ENCODE measurements at places on chromosomes 5 and 9. TPM values are rescaled to one million over a fixed set of nuclear protein-coding genes. Genes with fewer than 3 reads are reported as not detected.

GRCh38 chr9:78430387-78430786 lies 133.5 kb downstream of the PSAT1 start:
- H3K4me3 ChIP-seq = no peak overlapping the region
- no peaks in the 10 kb centered on the region for H3K4me1 ChIP-seq
- no peak overlapping the region for H3K27ac ChIP-seq

DNA sequence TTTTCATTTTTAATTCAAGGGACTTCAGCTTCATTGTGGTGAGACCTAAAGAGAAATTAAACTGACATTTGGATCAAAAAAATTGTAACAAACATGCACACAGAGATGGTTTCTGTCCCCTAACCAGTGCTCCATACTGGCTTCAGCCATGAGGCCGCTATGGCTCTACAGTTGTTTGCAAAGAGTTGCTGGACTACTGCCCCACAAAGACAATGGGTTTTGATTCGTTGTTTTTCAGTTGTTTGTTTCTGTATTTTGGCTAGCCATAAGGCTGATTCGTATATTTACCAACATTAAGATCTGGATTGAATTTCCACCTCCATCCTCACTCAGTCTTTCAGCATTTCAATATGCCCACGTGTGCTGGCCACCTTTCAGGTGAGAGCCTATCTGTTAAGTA lies 163.7 kb upstream of the KIF2A start:
- no peak overlapping the region for H3K27ac ChIP-seq
- no peak for DNase-seq
- H3K27me3 ChIP-seq = no peaks in the 10 kb centered on the region
- H3K4me3 ChIP-seq = no peak overlapping the region
- H3K4me1 ChIP-seq = no peaks in the 10 kb centered on the region
- no peaks in the 10 kb centered on the region for H3K36me3 ChIP-seq

- no peak overlapping the region for H3K4me3 ChIP-seq
- H3K4me1 ChIP-seq = peaks cover 27% of the 10 kb centered on the region
- H3K27ac ChIP-seq = peak overlapping the region; percentile 94
- no peak for DNase-seq
- no peaks in the 10 kb centered on the region for H3K27me3 ChIP-seq
Observed at GRCh38 chr9:113152699-113153098, 1.9 kb downstream of the SLC31A2 start.

DNA sequence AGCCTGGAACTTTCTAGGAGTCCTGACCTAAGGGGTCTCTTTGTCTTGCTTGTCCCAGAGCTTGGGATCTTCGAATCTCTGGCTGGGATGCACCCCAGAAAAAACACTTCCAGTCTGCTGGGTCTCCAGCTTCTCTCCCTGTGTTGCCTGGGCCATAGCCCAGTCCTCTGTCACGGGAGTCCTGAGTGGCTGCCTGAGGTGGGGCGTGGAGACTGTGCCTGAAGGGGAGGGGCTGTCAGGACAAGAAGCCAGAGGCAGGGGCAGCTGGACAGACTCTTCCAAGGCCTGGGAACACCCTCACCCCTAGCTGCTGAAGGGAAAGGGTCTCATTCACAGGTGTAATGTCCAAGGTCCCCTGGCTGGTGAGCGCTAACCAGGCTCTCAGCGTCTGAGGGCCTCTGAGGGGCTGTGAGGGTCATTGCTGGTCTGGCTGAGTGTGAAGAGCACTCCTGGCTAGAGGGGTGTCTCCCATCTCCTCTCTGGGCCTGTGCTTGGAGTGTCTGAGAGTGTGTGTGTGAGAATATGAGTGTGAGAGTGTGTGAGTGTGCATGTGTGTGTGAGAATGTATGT lies 20.4 kb upstream of the COL27A1 start:
- peaks cover 4% of the 10 kb centered on the region for H3K4me1 ChIP-seq
- DNase-seq = no peak
- no peak overlapping the region for H3K27ac ChIP-seq

- no peaks in the 10 kb centered on the region for H3K27me3 ChIP-seq
- H3K4me3 ChIP-seq = no peak overlapping the region
- H3K36me3 ChIP-seq = no peaks in the 10 kb centered on the region
- no peak overlapping the region for H3K27ac ChIP-seq
- H3K4me1 ChIP-seq = peaks cover 19% of the 10 kb centered on the region
Observed at GRCh38 chr9:89803403-89803802, 198.6 kb downstream of the GADD45G start.

DNA sequence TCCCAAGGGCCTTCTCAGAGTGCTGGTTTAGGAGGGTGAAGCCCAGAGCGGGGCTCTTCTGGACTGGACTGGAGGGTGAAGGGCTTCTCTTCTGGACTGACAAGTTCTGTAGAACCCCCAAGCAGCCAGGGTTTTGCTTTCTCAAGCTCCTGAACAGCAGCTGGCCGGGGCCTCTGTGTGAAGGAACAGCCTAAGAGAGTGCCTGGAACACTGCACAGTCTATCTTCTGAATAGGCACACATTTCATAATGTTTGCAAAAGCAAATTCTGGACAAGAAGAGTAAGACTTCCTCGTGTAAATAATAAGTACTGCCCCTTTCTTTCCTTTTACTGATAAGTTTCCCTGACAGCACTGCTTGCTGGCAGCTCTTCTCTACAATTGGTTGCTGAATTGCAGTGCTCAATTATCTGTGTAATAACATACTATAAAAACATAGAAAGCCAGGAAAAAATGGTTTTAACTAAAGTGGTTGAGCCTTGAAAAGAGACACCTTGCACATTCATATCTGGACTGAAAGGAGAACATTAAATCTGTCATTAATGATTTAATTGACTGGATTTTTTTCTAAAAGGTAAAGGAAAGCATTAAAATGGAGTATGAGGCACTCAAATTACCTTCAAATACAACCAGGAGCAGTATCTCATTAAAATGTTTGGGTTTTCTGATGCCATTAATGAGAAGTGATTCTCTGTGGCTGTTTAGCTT lies 20.5 kb downstream of the MAST4 start:
- DNase-seq = peak; percentile 26
- no peak overlapping the region for H3K27ac ChIP-seq
- H3K4me3 ChIP-seq = no peak overlapping the region
- H3K36me3 ChIP-seq = no peaks in the 10 kb centered on the region
- H3K27me3 ChIP-seq = no peaks in the 10 kb centered on the region
- no peaks in the 10 kb centered on the region for H3K4me1 ChIP-seq

- H3K36me3 ChIP-seq = no peaks in the 10 kb centered on the region
- H3K27ac ChIP-seq = no peak overlapping the region
- no peak overlapping the region for H3K4me3 ChIP-seq
- DNase-seq = no peak
- no peaks in the 10 kb centered on the region for H3K4me1 ChIP-seq
Observed at GRCh38 chr9:74293479-74293878, 203.7 kb upstream of the RORB start.

- H3K27me3 ChIP-seq = no peaks in the 10 kb centered on the region
- peak; percentile 34 for DNase-seq
- H3K4me3 ChIP-seq = no peak overlapping the region
- H3K4me1 ChIP-seq = no peaks in the 10 kb centered on the region
Observed at GRCh38 chr9:137918331-137919094, 40.9 kb downstream of the CACNA1B start.

DNA sequence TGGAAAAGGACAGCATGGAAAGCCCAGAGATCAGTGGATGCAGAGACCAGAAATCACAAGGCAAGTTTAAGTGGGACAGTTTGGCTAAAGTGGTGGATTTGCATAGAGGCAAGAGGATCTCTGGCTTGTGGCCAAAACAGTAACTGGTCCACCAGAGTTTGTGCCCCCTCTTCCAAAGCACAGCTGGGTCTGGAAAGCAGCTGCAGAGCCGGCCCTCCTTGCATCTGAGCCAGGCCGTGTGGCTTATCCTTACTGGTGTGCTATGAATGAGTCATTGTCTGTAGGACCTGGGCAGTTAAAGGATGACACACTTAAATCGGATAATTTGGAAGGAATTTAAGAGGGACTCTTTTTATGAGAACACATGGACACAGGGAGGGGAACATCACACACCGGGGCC lies 146.6 kb downstream of the PIP5K1B start:
- no peak overlapping the region for H3K4me3 ChIP-seq
- H3K36me3 ChIP-seq = no peaks in the 10 kb centered on the region
- no peaks in the 10 kb centered on the region for H3K4me1 ChIP-seq

RGS14 gene
- total RNA-seq = 39.2 TPM

SPATA31D4 gene
- total RNA-seq = 2.7 TPM

PALM2AKAP2 gene
- 2.3 TPM for total RNA-seq

CD180 gene
- 0.37 TPM for total RNA-seq

All from testis (tissue), 5 donors.